ENCODE measurements at places on chromosomes 5 and 9. TPM values are rescaled to one million over a fixed set of nuclear protein-coding genes. Genes with fewer than 3 reads are reported as not detected.

Gene CCDC69
- total RNA-seq = 5.5 TPM

Gene GABRA6
- not detected for total RNA-seq

Gene CDHR2
- total RNA-seq = 1.1 TPM

Gene FKBP15
- total RNA-seq = 28.4 TPM

- no peak overlapping the region for H3K4me3 ChIP-seq
- H3K36me3 ChIP-seq = peaks cover 3% of the 10 kb centered on the region
- no peak for DNase-seq
- no peaks in the 10 kb centered on the region for H3K27me3 ChIP-seq
These were observed 71.8 kb upstream of the TNFAIP8 start for GRCh38 chr5:119284031-119284430.

- H3K4me3 ChIP-seq = no peak overlapping the region
- H3K4me1 ChIP-seq = no peaks in the 10 kb centered on the region
- no peak overlapping the region for H3K27ac ChIP-seq
- H3K36me3 ChIP-seq = no peaks in the 10 kb centered on the region
These were observed 62.2 kb upstream of the ANXA1 start for GRCh38 chr9:73089304-73089985.

- no peaks in the 10 kb centered on the region for H3K4me1 ChIP-seq
- no peaks in the 10 kb centered on the region for H3K36me3 ChIP-seq
- peaks cover 8% of the 10 kb centered on the region for H3K27me3 ChIP-seq
- no peak for DNase-seq
These were observed 10.4 kb upstream of the SLC36A2 start for GRCh38 chr5:151357792-151358191.

Gene OTULINL
- total RNA-seq = 3.0 TPM

Gene FAXDC2
- total RNA-seq = 33.9 TPM

GRCh38 chr5:50711280-50711679 lies 44.8 kb downstream of the PARP8 start:
- no peaks in the 10 kb centered on the region for H3K27me3 ChIP-seq
- no peaks in the 10 kb centered on the region for H3K36me3 ChIP-seq
- no peak overlapping the region for H3K27ac ChIP-seq
- H3K4me1 ChIP-seq = peaks cover 21% of the 10 kb centered on the region
- H3K4me3 ChIP-seq = no peak overlapping the region

Gene SPAG8
- 0.89 TPM for total RNA-seq

- DNase-seq = no peak
- no peaks in the 10 kb centered on the region for H3K27me3 ChIP-seq
- no peaks in the 10 kb centered on the region for H3K4me1 ChIP-seq
- H3K4me3 ChIP-seq = no peak overlapping the region
- H3K36me3 ChIP-seq = peaks cover 16% of the 10 kb centered on the region
These were observed 12.4 kb downstream of the CBY3 start for GRCh38 chr5:179668391-179668790.

GRCh38 chr5:119752921-119753886 lies 123.8 kb downstream of the FAM170A start:
- H3K4me1 ChIP-seq = no peaks in the 10 kb centered on the region
- H3K27ac ChIP-seq = no peak overlapping the region
- no peak overlapping the region for H3K4me3 ChIP-seq

- H3K4me1 ChIP-seq = peaks cover 65% of the 10 kb centered on the region
- no peaks in the 10 kb centered on the region for H3K27me3 ChIP-seq
- peak overlapping the region; percentile 44 for H3K4me3 ChIP-seq
- H3K36me3 ChIP-seq = no peaks in the 10 kb centered on the region
- H3K27ac ChIP-seq = peak overlapping the region; percentile 81
These were observed 52.8 kb downstream of the ROR2 start for GRCh38 chr9:91897201-91897600.

GRCh38 chr9:83625178-83625577 lies 2.2 kb downstream of the IDNK start:
- no peak overlapping the region for H3K27ac ChIP-seq
- H3K4me3 ChIP-seq = no peak overlapping the region
- peaks cover 8% of the 10 kb centered on the region for H3K27me3 ChIP-seq
- DNase-seq = no peak
- H3K36me3 ChIP-seq = peaks cover 4% of the 10 kb centered on the region

- H3K4me3 ChIP-seq = no peak overlapping the region
- peaks cover 38% of the 10 kb centered on the region for H3K36me3 ChIP-seq
- peak overlapping the region; percentile 86 for H3K27ac ChIP-seq
- H3K27me3 ChIP-seq = no peaks in the 10 kb centered on the region
- peaks cover 18% of the 10 kb centered on the region for H3K4me1 ChIP-seq
- DNase-seq = no peak
These were observed 89.5 kb downstream of the MPDZ start for GRCh38 chr9:13190040-13190439.

DNA sequence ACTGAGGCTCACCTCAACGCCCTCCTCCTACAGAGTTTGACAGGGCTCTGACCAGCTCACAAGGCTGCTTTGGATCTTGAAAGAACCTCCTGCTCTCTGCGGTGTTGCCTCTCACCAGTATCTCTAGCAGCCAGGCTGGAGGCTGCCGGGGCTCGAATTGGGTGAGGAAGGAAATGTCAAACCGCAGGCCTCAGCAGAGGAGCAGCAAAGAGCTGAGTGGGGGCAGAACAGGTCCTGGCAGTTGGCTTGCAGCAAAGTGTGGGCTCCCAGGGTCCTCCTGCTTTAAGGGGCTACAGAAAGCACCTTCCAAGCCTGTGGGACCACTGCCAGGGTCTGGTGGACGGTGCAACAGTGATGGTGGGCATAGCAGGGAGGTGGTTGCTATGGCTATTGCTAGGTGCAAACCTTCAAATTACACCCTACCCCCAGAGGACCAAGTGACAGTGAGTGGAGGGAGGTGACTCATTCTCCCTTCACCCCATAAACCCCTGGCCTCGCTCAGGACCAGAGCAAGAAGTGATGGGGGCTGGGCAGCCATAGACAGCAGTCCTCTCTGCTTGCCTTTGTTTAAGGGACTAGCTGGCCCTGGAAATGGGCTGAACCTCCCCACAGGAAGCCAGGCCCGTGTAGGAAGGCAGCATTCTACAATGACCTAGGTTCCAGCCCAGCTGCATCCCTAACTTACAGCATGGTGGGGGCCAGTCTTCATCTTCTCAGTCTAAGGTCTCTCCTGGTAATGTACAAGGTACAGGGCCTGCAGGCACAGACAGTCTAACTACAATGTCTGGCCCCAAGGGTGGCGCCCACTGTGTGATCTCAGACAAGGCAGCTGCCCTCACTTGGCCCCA lies 18.7 kb downstream of the LCP2 start:
- peaks cover 8% of the 10 kb centered on the region for H3K4me1 ChIP-seq
- H3K27ac ChIP-seq = no peak overlapping the region
- H3K36me3 ChIP-seq = no peaks in the 10 kb centered on the region
- peaks cover 8% of the 10 kb centered on the region for H3K27me3 ChIP-seq
- no peak overlapping the region for H3K4me3 ChIP-seq

DNA sequence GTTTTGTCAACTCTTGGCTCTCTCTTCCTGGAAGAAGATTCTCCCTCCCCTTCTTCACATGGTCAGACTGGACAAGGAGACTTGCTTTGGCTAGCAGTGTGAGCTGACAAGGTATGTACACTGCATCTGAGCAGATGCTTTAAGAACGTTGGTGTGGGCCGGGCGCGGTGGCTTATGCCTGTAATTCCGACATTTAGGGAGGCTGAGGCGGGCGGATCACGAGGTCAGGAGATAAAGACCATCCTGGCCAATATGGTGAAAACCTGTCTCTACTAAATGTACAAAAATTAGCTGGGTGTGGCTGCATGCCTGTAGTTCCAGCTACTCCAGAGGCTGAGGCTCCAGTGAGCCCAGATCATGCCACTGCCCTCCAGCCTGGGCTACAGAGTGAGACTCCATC lies 26.4 kb upstream of the SEMA5A start:
- no peaks in the 10 kb centered on the region for H3K27me3 ChIP-seq
- peaks cover 13% of the 10 kb centered on the region for H3K4me1 ChIP-seq
- DNase-seq = no peak

GRCh38 chr5:67173959-67174358 lies 22.6 kb downstream of the CD180 start:
- no peaks in the 10 kb centered on the region for H3K4me1 ChIP-seq
- no peaks in the 10 kb centered on the region for H3K27me3 ChIP-seq
- no peak overlapping the region for H3K27ac ChIP-seq
- no peak overlapping the region for H3K4me3 ChIP-seq

Gene INSL4
- total RNA-seq = not detected

Gene FAM151B
- 1.9 TPM for total RNA-seq

GRCh38 chr9:91312717-91313325 lies 48.9 kb downstream of the AUH start:
- H3K27ac ChIP-seq = peak overlapping the region; percentile 93
- no peak for DNase-seq
- no peaks in the 10 kb centered on the region for H3K27me3 ChIP-seq
- peaks cover 10% of the 10 kb centered on the region for H3K36me3 ChIP-seq
- no peak overlapping the region for H3K4me3 ChIP-seq

GRCh38 chr9:127113191-127113972 lies 9.1 kb downstream of the ANGPTL2 start:
- no peak overlapping the region for H3K27ac ChIP-seq
- no peak overlapping the region for H3K4me3 ChIP-seq
- peaks cover 2% of the 10 kb centered on the region for H3K36me3 ChIP-seq
- no peaks in the 10 kb centered on the region for H3K4me1 ChIP-seq

GRCh38 chr9:6827439-6828145 lies 69.8 kb downstream of the KDM4C start:
- H3K27ac ChIP-seq = no peak overlapping the region
- DNase-seq = peak; percentile 61
- H3K27me3 ChIP-seq = no peaks in the 10 kb centered on the region
- peaks cover 10% of the 10 kb centered on the region for H3K36me3 ChIP-seq
- H3K4me1 ChIP-seq = peaks cover 16% of the 10 kb centered on the region
- no peak overlapping the region for H3K4me3 ChIP-seq
